ENCODE measurements at places on chromosomes 4 and X. TPM values are rescaled to one million over a fixed set of nuclear protein-coding genes. Genes with fewer than 3 reads are reported as not detected.

NPY2R gene
- total RNA-seq = not detected

FGF5 gene
- total RNA-seq = 0.64 TPM

VCX3B gene
- total RNA-seq = not detected

SPIN3 gene
- 26.1 TPM for total RNA-seq

Measured in progenitor cell of endocrine pancreas (in vitro differentiated cells).